Substantia nigra (tissue), 51 donors: ENCODE measurements at places on chromosomes 4 and X.

DNA sequence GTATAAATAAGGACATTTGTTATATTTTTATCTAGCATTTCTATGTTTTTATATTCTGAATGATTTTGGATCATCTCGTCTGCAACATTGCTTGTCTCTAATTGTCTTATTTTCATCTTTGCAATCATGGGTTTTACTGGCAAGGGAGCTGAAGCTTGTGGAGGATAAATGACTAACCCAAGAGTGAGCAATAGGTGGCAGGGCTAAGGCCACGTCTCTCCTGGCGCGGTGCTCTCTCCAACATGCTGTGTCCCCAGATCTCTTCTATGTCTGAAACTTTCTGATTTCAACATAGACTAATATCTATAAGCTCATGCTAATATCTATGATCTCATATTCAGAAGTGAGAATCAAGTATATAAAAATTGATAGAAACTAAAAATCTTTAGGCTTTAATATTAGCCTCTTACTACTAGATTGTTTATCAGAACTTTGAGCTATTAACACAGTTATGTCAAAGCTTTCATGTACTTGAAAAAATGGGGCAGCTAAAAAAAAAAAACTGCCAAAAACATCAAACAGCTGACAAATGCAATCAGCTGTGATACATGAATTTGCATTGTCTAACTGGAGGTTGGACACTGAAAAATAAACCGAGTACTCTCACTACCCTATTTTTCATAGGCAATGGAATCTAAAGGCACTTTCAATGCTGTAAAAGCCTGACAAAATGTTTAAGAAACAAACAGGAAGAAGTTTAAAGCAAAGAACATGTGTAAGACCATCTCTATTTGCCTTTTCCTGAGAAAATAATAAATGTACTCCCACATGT lies 169.2 kb downstream of the TMA16 start:
- DNase-seq: no peak

DNA sequence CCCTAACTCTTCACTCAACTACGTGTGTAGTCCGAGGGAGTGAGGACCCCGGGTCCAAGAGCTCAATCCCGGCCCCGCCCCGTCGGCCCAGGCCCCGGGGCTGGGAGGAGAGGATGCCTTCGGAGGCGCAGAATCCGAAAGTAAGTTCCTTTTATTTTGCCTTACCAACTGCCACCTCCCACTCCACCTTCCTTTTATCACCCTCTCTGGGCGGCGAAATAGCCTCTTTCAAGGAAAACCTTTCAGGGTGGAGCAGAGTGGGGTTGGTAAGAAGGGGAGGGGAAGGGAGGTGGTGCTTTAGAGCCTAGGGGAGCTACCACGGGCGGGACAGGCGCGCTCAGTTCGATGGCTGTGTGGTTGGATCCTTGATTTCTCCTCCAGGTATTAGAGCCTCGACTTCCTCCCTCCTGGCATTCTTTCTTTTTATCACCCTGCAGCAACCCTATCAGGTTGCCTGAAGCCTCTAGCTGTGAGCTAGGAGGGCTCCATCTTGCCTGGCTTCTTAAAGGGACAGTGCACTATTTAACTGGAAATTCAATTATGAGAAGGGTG lies 191.2 kb downstream of the RRAGB start:
- DNase-seq: peak; percentile 0

DNA sequence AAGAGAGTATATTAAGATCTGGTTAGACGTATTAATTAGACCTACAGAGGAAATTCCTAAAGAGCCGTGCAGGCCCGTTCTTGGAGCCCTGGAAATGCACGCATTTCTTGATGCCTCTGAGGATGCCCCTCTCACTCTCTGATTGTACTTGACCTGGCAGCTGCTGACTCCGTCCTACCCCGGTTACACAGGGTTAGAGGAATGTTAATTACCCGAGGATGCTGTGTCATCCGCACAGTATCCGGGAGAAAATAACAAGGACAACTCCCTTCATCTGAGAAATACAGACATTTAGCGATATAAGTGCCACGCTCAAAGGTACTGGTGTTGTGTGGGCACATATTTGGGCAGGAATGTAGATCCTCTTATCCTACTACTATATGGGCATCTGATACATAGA lies 404.6 kb upstream of the FAT1 start:
- no peak for DNase-seq

DNA sequence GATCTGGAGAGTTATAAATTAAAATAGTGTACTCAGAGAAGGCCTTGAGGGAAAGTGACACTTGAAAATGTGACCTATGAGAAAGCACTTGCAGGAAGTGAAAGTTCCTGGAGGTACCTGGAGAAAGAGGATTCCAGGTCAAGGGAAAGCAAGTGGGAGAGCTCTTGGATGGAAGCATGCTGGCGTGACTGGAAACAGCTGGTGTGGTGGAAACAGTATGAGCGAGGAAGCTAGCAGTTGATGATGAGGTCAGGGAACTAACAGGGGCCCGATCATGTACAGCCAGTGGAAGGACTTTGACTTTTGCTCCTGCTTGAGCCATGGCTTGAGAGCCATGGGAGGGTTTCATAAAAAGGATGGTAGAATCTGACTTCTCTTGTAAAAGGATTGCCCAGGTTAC lies 9.5 kb upstream of the CLCN5 start:
- no peak for DNase-seq

- no peak for DNase-seq
Measured at GRCh38 chrX:127276326-127276725, 456.8 kb downstream of the PRR32 start.

GRCh38 chr4:128573781-128574508 lies 235.6 kb upstream of the JADE1 start:
- no peak for DNase-seq

GRCh38 chrX:45591650-45592049 lies 391.0 kb upstream of the DIPK2B start:
- no peak for DNase-seq

GRCh38 chr4:88613417-88613875 lies 21.2 kb downstream of the HERC3 start:
- DNase-seq: no peak

- no peak for DNase-seq
Measured at GRCh38 chr4:93203708-93204107, 624.8 kb upstream of the ATOH1 start.

DNA sequence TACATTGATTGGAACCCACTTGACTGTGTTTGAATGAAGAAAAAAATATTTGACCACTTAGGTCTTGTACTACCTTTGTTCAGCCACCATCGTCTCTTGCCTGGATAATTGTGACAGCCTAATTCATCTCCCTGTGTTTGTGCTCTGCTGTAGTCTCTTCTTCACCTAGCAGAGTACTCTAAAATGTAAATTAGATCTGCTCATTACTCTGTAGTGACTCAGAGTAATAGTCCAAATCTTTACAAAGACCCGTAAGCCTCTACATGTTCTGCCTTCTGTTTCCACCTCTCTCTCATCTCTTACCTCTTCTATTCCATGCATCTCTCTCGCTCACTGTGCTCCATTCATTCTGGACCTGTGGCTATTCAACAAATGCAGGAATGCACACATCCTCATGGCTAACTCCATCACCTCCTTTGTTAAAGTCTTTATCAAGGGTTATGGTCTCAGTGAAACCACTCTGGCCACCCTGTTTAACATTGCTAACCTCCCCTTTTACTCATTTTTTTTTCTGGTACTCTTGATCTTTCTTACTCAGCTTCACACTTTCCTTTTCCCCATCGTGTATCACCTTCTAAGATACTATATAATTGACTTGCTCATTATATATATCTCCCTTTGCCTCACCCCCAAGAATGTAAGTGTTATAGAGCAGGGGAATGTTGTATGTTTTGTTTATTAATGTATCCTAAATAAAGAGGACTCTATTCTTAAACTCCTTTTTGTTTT lies 98.4 kb downstream of the STIM2 start:
- no peak for DNase-seq

- DNase-seq: peak; percentile 3
Measured at GRCh38 chr4:189124149-189124758, 816.4 kb upstream of the FRG1 start.

- DNase-seq: no peak
Measured at GRCh38 chr4:8009097-8009496, 69.4 kb upstream of the AFAP1 start.

DNA sequence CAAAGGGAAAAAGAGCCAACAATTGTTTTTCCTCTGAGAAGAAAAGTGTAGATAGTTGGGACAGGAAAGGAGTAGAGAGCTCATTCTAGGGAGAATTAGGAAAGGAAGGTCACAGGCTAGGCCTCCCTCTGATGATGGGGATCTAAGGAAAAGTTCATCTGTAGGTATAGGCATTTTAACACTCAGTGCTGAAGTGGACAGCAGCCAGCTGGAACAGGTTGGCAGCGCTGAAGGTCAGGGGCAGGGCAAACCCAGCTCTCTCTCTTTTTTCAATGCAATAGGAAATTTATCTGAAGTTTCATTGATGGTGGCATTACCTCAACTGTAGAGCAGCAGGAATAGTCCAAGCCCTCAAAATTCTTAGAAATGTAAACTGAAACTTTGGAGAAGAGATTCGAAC lies 98.5 kb upstream of the ETNPPL start:
- no peak for DNase-seq

- no peak for DNase-seq
Measured at GRCh38 chr4:108384544-108384943, 215.8 kb upstream of the LEF1 start.

- no peak for DNase-seq
Measured at GRCh38 chr4:125101719-125102118, 213.0 kb upstream of the FAT4 start.

DNA sequence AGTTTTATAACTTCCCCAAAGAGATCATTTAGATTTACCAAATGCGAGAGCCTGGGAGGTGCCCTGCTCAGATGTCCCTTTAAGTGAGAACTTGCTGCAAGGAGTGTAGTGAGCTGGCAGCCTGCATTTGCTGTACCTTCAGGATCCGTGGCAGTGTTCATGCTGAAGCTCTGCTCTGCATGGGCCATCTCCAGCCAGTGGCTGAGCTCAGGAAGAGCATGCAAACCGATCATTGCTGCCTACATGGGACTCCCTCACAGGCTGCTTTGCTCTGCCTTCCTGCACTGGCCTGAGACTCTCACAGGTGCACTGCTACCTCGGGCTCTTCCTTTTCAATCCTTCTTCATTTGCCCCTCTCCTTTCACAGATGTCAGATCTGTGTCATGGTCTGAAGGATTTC lies 152.0 kb upstream of the SFRP2 start:
- no peak for DNase-seq

GRCh38 chr4:73661646-73662119 lies 41.4 kb upstream of the RASSF6 start:
- DNase-seq: no peak

- no peak for DNase-seq
Measured at GRCh38 chrX:3262901-3263300, 83.6 kb downstream of the MXRA5 start.

- no peak for DNase-seq
Measured at GRCh38 chr4:101697266-101697665, 93.3 kb upstream of the BANK1 start.

DNA sequence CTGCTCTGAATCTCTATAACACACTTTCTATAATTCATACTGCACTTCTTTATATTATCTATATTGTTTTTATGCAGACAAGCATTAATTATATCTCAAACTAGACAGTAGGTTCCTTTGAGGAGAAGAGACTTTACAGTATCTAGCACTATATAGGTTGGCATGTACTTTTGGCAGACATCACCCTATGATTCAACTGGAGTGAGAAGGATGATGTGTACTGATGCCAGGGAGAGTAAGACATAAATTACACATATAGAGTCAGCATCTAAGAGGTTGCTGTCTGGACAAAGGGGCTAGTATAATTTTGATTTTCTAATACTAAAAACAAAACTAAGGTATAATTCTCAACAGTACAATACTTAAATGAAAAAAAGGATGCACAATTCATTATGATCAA lies 5.1 kb upstream of the RBM41 start:
- DNase-seq: no peak

- DNase-seq: no peak
Measured at GRCh38 chr4:173267711-173268110, 66.4 kb downstream of the HMGB2 start.

DNA sequence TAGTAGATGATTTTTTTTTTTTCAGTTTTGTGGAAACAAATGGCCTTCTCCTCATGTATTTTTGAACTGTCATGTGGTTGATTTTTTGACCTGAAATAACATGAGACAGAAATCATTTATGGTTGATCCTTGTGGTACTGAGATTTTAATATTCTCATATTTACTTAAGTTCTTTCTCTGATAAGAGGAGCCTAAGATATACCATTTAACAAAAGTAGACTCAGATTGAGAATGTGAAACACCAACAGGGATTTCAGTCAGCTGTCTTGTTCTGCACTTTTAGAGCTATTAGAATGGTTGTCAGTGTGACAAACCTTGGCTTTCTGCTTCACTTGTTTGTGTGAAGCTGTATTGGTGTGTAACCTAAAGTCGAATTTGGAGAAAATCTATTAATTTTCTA lies 575.7 kb downstream of the SPOCK3 start:
- no peak for DNase-seq

DNA sequence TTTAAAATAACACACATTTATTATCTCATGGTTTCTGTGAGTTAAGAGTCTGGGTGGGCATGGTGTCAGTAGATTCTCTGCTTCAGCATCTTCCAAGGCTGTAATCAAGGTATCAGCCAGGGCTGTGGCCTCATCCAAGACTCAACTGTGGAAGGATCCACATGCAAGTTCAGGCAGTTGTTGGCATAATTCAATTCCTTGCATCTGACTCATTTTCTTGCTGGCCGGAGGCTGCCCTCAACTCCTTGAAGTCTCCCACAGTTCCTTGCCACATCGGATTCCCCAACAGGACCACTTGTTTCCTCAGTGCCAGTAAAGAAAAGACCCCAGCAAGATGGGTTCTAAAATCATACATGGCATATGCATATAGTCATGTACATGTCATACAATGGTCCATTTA lies 93.4 kb downstream of the NPNT start:
- DNase-seq: no peak

DNA sequence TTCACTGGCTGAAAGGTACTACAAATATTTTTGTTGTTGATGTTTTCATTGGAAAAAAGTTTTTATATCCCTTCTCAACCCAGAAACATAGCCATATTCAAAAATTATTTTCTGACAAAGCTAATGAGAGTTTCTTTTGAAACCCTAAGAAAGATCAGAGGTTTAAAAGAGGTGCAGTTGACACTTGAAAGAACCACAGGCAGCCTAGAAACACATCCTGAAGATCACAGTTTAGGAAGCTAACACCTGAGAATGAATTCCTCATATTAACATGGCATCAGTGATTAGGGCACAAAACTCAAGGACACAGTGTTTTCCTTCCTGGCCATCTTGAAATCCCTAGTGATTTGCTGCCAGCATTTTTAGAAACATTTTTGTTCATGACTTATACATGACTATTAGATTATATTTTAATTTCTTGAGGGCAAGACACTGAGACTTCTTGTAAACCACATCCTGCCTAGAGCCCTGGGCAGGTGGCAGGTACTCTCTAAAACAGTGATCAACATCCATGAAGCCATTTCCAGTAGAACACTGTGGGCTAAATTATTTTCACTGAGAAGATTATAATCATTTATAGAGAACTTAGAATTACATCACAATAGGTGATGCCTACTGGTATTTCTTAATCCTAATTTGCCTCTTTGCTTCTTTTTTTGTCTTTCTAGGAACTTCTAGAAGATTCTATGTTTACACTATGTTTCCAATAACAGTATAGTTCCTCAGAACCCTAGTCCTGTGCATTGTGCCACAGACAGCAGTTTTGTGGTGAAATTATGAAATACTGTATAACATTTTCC lies 80.0 kb downstream of the ARSJ start:
- no peak for DNase-seq

- no peak for DNase-seq
Measured at GRCh38 chr4:41753942-41754341, 5.4 kb upstream of the PHOX2B start.
